ENCODE measurements at places on chromosomes 4 and X.

DNA sequence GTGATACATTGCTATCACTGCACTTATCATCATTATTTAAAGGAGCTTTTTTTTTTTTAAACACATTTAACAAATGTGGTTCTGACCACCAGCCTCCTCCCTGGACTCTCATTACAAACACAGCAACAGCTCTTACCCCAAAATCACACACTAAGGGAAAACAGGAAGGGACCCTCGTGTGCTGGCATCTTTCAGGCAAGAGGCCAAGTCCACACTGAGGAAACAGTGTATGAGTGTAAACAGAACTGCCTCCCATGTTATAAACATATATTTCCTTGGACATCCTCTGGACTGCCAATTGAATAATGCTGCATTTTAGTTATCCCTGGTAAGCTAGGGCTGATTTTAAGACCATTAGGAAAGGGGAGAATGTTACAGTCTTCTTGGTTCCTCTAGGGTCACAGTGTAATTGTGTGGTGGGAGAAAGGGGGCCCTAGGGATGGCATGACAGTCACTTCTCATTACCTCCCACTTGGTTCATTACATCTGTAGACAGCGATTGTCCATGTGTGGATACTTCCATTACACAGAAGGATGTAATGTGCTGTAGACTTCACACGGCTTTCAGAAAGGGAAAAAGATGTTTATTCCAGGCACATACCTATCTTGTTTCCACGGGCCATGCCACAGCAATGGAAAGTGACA lies 244.6 kb upstream of the TET2 start:
- no peak for DNase-seq

DNA sequence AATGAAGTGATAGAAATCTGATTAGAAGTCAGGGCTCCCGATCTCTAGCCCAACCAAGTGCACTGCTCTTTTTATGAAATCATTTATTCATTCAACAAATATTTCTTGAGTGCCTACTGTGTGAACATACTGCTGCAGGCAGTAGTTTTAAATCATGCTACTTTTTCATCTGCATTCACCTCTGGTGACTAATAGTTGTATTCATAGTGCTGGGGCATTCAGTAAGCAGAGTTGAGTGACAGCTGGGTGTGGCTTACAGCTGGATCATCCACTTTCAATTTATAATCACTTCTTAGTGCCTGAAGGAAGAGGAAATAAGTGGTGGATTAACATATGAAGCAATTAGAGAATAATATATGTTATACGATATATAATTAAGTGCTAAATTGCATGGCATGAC lies 94.1 kb upstream of the HPRT1 start:
- DNase-seq, result no peak

GRCh38 chrX:38607976-38608375 lies 46.6 kb downstream of the TSPAN7 start:
- DNase-seq, result no peak

DNA sequence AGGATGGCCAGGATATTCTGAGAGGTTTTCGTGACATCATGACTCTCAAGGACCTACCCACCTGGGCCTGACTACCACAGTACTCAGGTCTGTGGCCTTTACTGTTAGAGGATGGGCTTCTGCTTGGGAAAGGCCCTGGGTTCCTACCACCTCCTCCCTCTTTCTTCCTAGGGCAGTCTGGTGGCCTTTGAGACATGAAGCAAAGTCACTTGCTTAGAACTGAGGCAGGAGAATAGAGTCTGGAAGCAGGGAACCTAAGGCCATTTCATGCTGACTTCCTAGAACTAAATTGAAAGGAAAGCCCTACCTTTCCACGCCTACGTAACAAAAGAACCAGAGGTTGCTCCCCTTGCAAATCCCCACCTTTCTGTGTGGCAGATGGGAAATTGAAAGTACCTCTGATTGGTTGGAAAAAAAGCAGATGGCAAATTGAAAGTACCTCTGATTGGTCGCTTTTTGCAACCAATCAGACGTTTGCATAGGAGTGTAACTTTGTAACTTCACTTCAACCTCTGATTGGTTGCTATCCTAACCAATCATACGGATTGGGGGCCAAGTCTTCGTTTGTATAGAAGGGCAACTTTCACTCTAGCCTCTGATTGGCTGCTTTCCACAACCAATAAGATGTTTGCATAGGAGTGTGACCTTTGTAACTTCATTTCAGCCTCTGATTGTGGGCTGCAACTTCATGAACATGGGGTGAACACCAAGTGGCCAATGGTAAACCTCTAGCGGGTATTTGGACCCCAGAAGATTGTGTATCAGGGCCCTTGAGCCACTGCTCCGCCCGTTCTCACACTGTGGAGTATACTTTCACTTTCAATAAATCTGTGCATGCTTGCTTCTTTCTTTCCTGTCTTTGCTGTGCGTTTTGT lies 9.9 kb upstream of the AKAP14 start:
- no peak for DNase-seq

DNA sequence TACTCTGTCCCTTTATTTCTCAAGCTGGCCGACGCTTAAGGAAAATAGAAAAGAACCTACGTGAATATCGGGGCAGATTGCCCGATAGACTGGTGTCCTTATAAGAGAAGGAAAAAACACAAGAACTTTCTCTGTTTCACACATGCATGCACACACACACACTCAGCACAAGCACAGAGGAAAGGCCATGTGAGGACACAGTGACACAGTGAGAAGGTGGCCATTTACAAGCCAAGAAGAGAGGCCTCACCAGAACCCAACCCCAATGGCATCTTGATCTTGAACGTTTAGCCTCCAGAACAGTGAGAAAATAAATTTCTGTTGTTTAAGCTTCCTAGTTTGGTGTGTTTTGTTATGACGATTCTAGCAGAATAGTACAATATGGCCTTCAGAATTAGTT lies 37.0 kb downstream of the SPRY1 start:
- DNase-seq, result no peak

DNA sequence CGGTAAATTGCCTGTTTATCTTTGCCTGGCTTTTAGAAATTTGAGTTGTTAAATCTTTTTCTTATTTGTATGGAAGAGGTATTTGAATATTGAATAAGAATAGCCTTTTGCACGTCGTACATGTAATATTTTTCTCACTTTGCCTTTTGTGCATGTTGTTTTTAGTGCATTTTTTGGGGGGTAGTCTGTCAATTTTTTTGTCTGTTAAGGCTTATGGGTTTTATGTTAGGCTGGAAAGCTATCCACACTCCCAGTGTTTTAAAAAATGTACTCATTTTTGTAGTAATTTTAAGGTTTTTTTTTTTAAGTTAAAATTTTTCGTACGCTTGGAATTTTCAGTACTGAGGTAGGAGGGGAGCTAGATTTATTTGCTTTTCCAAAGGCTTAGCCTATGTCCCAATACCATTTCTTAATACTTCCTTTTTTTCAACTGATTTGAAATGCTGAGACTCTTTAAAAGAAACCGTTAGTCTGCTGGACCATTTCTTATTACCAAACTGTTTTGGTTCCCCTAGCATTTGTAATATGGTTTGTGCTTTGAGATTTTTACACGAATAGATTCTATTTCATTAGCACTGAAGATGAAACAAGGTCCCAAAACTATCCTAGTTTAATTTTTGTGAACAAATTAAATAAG lies 1.3 kb downstream of the HERC5 start:
- DNase-seq, result no peak

DNA sequence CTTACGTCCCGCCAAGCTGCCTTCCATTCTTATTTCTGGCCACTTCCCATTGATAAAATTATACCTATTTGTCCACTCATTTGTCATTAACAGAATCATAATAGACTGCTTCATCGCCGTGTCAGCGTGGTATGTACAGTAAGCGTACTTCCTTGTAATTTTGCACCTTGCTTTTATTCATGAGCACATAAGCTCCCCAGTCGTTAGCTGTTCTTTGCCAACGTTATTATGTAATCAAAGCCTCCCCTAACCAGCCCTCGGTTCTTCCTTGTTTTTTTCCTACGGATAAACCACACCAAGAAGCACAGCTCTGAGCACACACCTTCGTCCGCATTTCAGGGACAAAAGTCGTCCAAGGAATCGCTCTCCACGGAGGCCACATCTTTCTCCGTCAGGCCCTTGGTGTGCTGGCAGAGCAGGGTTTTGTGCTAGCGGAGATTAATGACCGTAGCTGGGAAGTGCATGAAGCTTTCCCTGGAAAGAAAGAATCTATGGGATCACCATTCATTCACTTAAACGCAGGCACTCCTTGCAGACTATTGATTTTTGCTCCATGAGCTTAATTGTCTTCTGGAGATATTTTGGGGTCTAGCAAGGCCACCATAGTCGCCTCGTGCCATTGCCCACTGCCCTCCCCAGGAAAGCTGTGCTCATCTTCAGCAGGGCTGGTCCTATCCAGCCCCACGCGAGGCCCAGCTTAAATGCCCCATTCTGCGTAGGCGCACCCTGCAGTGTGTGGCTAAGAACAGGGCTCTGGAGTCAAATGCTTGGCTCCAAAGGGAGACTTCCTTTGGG lies 200.9 kb upstream of the PSAPL1 start:
- no peak for DNase-seq

DNA sequence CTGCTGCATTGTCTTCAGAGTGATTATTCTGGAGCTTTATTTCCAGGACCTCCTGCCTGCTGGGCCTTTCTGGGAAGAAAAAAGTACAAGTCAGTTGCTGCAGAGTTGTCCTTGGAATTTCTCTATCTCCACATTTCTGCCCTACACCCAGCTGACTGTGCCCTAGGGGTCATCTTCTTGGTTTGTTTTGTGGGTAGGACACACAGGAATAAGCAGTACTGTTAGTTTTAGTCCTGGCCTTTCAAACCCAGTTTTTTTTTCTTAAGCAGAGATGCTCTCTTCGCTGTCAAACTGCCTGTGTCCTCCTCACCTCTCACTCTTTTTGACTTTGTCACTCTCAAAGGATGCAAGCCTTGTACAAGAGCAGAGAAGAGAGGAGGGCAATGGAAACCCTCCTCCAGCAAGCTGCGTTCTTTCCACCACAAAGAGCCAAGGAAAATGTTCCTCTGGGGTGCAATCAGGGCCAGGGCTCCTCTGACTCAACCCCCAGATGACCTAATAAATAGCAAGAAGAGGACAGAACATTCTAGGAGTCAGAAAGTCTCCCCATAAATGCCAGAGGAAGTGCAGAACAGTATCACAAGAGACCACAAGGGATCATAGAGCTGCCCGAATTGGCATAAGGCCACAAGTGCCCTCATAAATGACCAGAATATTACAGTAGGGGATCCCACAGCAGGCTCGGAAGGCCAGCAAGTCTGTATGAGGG lies 186.2 kb downstream of the RCHY1 start:
- no peak for DNase-seq

- no peak for DNase-seq
Measured at GRCh38 chr4:16663732-16664131, 234.7 kb downstream of the LDB2 start.

Measured in Peyer's patch (tissue), 4 donors.